ENCODE measurements at places on chromosomes 16 and 17.
A peak's percentile ranks its signal among the peaks of the same experiment; 100 is the strongest.

GRCh38 chr16:76984196-76984595 is 206.8 kb upstream of the MON1B start:
- no peak for DNase-seq

DNA sequence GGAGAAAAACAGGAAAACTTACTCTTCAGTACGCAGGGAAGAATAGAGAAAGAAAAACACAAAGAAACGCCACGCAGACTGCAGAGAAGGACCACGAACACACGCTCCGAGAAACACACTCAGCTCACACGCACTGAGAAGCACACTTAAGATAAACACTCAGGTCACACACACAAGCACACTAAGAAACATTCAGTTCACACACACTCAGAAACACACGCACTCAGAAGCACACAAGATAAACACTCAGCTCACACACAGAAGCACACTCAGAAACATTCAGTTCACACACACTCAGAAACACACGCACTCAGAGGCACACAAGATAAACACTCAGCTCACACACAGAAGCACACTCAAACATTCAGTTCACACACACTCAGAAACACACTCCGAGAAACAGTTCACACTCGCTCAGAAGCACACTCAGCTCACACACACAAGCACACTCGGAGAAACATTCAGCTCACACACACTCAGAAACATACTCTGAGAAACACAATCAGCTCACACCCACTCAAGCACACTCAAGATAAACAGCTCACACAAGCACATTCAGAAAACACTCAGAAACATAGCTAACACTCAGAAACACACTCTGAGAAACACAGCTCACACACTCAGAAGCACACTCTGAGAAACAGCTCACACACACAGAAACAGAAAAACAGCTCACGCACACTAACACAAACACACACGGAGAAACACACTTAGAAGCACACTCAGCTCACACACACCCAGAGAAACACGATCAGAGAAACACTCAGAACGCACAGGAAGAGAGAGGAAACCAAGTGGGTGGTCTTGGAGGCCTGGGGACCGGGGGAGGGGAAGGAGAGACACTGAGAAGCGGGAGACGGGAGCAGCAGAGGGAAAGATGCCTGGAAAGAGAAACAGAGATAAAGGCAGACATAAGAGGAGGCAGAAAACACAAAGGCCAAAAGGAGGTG is 908 bp downstream of the TMEM98 start:
- DNase-seq, result peak; percentile 24

DNA sequence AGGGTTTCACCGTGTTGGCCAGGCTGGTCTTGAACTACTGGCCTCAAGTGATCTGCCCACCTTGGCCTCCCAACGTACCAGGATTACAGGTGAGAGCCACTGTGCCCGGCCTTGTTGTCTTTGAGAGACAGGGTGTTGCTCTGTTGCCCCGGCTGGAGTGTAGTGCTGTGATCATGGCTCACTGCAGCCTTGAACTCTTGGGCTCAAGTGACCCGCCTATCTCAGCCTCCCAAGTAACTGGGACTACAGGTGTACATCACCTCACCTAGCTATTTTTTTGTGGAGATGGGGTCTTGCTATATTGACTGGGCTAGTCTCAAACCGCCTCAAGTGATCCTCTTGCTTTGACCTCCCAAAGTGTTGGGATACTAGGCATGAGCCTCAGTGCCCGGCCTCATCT is 68.4 kb downstream of the PGS1 start:
- no peak for DNase-seq

GRCh38 chr17:42494673-42495072 is 36.0 kb downstream of the ATP6V0A1 start:
- peak; percentile 18 for DNase-seq

- peak; percentile 64 for DNase-seq
Observed at GRCh38 chr16:88803264-88803987, at the start of gene CDT1. CDT1 (plus strand) TSS chr16:88803789; CDS start chr16:88803832, 43 bp downstream.

DNA sequence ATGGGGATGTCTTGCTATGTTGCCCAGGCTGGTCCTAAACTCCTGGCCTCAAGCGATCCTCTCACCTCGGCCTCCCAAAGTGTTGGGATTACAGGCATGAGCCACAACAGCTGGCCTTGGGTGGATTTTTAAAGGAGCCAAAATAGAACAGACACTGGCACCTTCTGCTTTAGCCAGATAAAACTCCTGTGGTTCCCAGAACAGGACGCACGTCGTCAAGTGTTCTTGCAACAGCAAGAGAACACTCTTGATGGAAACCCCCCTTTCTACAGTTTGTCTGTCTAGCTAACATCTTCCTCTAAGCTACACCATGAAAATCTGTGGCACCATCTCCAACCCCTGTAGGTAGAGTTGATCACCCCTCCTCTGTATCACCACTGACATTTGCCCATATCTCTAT is 122.6 kb downstream of the NPIPB5 start:
- no peak for DNase-seq
